ENCODE measurements at places on chromosomes 6 and 20.

DNA sequence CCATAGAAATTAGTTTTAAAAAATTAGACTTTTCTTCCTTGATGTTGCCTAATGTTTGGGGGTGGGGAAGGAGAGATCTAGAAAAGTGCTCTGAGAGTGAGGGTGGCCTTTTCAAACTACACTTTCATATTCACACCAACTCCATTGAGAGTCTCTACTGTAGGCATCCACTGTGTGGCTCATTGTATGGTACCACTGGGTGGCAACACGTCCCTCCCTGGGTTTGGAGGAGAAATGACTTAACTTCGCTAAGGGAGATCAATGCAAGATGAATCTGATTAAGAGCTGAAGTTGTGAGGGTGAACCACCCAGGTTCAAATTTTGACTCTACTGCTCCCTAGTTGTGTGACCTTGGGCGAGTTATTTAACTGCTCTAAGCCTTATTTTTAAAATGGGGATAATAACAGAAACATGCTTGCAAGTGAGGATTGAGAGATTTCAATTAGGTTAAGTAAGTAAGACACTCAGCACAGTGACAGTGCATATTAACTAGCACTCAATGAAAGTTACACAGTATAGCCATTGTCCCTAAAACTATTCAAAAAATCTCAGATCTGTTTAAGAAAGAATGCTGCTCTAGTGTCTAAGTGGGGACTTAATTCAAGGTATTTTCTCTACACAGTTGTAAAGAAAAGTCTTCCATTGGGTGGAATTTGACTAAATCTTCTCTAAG is 193.5 kb upstream of the CNR1 start:
- peak; percentile 65 for ATAC-seq

- peak; percentile 63 for ATAC-seq
Observed at GRCh38 chr6:111668410-111668809, 62.7 kb upstream of the TRAF3IP2 start.

DNA sequence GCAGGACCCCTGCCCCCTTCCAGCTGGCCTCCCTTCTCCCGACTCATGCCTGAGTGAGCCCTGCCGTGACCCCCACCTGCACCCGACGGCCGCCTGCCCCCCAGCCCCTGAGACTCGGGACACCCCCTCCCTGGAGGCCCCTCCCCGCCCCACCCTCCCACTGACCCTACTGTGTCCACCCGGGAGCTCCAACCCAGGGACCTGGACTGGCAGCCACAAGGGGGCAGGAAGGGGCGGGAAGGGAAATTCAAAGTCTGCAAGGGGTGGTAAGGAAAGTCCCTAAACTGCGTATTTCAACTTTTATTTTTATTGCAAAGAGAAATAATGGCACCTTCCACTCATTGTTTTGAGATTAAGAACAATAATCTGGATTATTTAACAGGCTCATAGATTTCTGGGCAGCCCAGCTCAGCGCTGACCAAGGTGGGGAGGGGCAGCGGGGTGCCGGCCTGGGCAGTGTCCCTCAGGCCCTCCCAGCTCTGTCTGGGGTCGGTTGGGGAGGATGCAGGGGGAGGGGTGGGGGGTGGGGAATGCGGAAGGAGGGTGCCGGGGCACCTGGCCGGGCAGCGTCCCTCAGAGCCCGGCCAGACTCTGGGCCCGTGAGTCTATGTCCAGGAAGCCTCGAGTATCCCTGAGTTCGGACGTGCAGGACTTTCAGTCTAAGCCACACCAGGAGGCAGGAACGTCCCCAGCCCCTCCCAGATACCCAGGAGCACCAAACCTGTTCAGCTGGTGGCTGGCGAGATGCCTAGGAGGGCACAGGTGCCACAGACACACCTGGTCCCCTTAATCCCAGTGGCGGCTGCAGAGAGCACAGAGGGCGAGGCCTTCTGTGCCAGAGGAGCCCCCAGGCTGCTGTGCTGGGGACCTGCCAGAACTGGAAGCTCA is 1.3 kb upstream of the PTK6 start:
- peak; percentile 16 for ATAC-seq

GRCh38 chr6:34930221-34930620 is 41.2 kb downstream of the ANKS1A start:
- no peak for ATAC-seq

- ATAC-seq, result no peak
Observed at GRCh38 chr20:62980380-62980960, 26.3 kb downstream of the BHLHE23 start.

- ATAC-seq, result peak; percentile 44
Observed at GRCh38 chr6:50185006-50185405, 135.3 kb upstream of the DEFB112 start.

DNA sequence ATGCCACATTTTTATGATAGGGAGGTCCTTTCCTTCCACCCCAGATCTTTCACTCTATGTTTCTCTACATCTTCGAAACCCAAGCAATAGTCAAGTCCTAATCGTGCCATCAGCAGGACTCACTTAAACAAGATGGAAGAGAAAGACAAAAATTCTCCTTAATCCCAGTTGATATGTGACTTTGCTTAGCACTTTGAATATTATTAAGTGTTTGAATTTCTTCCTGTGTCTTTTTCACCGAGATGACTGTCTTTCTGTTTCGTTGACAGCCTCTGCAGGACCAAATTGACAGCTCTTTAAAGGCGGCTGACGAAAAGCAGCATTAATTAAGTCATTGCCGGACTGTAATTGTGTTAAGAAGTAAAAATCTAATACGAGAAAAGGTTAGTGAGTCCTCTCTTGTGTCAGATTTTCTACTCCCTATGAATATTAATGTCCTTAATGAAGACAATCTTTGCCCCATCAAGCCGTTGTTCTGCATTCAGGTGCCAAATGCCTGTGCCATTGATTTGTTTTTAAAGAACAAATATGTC is 208.8 kb upstream of the TSHZ2 start:
- no peak for ATAC-seq

GRCh38 chr20:39968495-39968894 is 720.5 kb downstream of the MAFB start:
- no peak for ATAC-seq

- ATAC-seq, result peak; percentile 6
Observed at GRCh38 chr6:41373919-41374617, 38.7 kb downstream of the NCR2 start.

DNA sequence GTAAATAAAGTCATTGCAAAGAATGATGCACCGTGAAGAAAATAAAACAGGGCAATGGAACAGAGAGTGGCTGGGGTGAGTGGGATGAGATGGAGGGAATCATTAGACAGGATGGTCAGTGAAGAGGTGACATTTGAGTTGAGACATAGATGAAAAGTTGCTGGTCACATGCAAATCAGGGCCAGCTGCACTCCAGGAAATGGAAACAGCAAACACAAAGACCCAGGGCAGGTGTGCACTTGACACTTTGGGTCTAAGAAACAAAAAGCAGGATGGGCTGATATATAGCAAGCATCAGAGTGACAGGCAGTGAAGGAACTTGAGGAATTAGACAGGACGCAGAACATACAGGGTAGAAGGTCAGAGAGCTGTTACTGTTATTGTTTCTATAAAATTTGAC is 171.5 kb upstream of the RIPOR2 start:
- no peak for ATAC-seq

- no peak for ATAC-seq
Observed at GRCh38 chr6:41157323-41157722, 3.2 kb upstream of the TREML1 start.

DNA sequence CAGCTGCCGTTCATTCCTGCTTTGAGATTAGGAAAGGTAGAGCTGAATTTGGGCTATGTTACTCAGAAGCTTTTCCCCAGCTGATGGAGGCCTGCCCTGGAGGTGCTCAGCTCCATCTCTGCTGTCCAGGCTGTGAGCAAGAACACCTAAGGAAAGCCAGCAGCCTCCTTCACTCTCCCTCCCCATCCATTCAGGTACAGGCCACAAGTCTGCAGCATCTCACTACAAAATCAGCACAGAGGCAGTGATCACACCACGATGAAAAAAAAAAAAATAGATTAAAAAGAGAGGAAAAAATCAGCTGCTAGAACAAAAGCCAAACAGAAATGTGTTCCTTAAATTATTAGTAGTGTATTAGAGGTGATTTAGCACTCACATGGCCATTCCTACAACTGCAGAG is 515.0 kb downstream of the CDH26 start:
- no peak for ATAC-seq

DNA sequence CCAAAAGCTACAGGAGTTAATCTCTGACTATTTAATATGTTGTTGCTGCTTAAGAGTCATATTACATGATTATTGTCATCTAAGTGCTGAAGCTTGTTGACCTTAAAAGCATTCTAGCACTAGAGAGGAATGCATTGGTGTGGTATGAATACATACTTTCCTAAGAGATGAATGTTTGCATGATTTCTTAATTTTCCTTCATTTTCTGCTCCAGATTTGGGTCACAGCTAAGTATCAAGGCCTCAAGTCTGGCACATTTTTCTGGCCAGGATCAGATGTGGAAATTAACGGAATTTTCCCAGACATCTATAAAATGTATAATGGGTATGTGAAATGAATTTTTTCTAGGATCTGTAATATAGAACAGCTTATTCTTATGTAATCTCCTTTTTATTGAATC is 53.6 kb downstream of the ENPP1 start:
- ATAC-seq, result no peak

GRCh38 chr6:21996425-21997118 is 300.3 kb downstream of the PRL start:
- peak; percentile 60 for ATAC-seq

- no peak for ATAC-seq
Observed at GRCh38 chr6:129920103-129920798, 59.1 kb upstream of the TMEM244 start.

GRCh38 chr6:100370265-100370664 is 94.5 kb downstream of the SIM1 start:
- ATAC-seq, result no peak

DNA sequence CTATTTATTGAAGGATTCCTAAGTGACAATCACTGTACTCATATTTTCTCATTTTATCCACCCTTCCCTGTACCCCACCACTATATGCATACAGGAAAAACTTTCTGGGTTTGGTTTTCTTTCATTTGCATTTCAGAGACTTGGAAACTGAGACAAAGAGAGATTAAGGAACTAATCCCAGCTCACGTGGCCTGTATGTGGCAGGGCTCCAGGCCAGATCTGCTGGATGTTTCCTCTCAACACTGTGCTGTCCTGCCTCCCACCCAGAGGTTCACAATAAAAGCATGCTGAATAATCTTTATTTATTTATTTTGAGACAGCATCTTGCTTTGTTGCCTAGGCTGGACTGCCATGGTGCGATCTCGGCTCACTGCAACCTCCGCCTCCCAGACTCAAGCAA is 50.2 kb downstream of the CEP162 start:
- ATAC-seq, result no peak

GRCh38 chr20:49935746-49936152 is 448 bp upstream of the RNF114 start:
- no peak for ATAC-seq

- peak; percentile 8 for ATAC-seq
Observed at GRCh38 chr20:45970646-45971424, 1.2 kb downstream of the ZNF335 start.

DNA sequence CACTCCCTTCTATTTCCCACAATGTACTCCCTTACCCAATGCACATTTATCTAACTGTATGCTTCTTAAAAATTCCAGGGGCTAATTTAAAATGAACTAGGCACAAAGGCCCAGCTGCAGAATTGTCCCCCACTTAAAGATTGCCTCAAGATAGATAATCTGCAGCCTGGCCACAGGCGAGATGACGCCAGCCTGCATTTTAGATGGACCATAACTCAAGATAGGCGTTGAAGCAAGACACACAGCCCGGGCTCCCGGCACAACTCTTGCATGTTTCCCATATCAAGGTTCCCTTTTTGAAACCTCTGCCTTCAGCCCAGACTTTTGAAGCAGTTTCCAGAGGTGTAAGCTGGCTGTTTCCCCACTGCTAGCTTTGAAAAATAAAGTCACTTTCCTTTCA is 3.2 kb upstream of the REPS1 start:
- no peak for ATAC-seq

GRCh38 chr20:6122111-6122872 is 538 bp downstream of the FERMT1 start:
- ATAC-seq, result peak; percentile 65

DNA sequence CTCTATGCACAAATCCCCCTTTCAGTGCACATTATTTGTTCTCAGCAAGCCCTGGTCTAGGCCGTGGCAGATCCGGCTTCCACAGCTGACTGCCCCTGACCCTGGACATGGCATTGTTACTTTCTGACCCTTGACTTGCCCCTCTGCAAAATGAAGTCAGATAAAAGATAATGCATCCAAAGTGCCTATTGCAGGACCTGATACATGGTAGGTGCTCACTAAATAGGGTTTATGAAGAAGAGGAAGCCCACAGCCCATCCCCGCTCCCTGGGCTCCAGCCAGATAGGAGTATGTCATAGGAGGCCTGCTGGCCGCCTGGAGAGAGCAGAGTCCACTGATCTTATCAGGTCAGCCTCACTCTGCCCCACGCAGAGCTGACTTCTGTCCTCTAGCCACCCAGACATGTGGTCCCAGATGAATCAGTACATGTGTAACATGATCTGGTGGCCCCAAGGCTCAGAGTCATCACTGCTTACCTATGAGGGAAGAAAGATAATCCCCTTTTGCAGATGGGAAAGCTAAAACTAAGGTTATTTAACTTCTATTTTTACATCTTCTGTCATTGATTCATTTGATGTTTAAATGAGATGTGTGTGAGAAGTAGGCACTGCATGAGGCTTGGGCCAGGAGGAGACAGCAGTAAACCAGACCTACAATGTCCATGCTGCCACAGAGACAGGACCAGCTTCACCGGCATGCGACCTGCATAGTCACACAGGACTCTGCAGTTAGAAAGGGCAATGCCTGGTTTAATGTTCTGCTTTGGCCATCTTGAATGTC is 20.4 kb downstream of the MAFB start:
- no peak for ATAC-seq

DNA sequence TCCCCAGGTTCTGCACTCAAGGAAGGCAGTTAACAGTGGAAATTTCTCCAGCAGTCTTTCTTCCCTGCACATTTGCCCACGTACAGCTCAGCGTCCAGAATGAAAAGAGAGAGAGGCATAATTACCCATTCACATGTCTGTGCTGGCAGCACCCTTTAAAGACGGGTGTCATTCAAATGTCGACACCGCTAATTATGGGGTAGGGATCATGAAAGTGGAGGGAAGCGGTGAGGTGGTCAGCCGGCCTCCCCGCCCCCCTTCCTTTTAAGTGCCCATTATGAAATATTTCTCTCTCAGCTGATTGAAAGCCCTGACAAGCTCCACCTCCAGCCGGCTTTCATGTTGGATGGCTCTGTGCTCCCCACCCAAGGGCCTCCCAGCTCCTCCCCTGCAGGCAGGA is 246.1 kb downstream of the BMP7 start:
- ATAC-seq, result no peak

DNA sequence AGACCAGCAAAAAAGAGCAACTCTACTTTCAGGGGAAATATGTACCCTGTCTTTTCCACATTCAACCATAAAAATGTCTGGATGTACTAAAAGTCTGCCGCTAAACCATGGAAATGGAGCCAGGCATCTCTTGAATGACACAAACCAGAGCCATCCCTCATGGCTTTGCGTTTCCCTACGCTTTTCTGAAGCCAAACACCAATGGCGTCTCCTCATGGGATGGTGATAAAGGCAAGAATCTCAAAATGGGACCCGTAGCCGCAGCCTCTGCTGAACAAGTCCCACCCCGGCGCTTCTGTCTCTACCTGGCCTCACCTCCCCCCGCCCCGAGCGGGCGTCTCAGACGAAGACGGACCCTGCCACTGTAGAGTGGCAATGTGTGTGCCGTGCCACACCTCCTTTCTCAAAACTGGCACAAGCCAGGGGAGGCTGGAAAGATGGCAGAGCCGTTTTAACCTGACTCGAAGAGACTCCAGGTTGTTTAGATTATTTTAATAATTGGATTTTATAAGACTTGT is 80.3 kb upstream of the AFDN start:
- ATAC-seq, result no peak

GRCh38 chr6:156879186-156879585 is 102.0 kb downstream of the ARID1B start:
- ATAC-seq, result no peak

GRCh38 chr20:35643045-35643444 is 21.7 kb downstream of the CPNE1 start:
- no peak for ATAC-seq
